ENCODE measurements at places on chromosomes 16 and 17. TPM values are rescaled to one million over a fixed set of nuclear protein-coding genes. Genes with fewer than 3 reads are reported as not detected.

The ZMYND15 gene
- not detected for total RNA-seq

The MRPS23 gene
- 0.83 TPM for total RNA-seq

GRCh38 chr17:22516861-22517636 lies 824.7 kb downstream of the KCNJ18 start:
- no peak for DNase-seq

DNA sequence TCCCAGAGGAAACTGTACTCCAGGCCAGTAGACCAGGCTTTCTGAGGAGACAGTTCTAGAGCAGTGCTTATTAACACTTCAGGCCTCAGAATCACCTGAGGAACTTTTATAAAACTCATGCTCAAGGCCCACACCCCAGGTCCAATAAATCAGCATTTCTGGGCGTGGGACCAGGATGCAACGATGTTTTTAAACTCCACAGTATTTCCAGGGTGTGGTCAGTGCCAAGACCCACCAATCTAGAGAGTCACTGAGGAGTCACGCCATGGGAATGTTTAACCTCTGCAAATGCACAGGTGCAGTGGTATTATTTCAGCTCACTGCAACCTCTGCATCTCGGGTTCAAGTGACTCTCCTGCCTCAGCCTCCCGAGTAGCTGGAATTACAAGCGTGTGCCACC lies 3.9 kb upstream of the TRPV1 start:
- no peak for DNase-seq

DNA sequence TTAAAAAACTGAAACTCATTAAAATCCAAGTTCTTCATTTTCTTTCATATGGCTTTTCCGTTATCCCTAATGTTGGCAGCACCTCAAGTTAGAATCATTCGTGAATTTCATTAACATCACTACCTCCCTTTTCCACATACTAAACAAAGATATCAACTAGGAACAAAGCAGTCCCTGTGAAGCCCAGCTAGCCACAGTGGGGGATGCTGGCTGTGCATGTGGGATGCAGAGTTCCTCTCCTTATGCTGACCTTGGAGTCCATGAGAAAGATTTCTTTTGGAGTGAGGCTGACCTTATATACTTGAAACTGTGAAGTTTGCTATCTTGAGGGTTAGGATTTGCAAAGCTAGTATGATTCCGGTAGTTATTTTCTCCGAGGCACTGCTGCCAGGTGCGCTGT lies 117.6 kb downstream of the TANGO6 start:
- DNase-seq, result no peak

DNA sequence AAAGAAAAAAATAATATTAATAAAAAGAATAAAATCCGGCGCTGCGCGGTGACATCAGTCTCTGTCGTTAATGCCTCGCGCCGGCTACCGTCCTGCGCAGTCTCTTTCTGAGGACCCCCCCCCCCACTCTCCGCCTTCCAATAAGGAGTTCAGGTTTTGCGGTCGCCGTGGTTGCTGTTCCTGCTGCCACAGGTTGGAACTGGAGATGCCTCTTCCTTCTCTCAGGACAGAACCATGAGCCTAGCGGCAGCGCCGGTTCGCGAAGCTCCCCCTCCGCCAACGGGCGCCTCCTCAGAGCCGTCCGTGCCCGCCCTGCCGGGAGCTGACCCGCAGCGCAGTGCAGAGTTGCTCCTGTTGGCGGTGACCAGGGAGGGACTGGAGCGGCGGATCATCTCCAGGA lies 2093.4 kb downstream of the TP53TG3F start:
- DNase-seq, result no peak

- no peak for DNase-seq
These were observed 299.5 kb downstream of the IRF8 start for GRCh38 chr16:86198206-86199118.
